ENCODE measurements at places on chromosomes 3 and 15. TPM values are rescaled to one million over a fixed set of nuclear protein-coding genes. Genes with fewer than 3 reads are reported as not detected.

SMAD6 gene
- total RNA-seq, result 16.6 TPM

DISP2 gene
- 2.2 TPM for total RNA-seq

CCDC39 gene
- 0.17 TPM for total RNA-seq

XYLB gene
- total RNA-seq, result 6.1 TPM

SRPRB gene
- total RNA-seq, result 89.0 TPM

ACKR4 gene
- total RNA-seq, result 33.6 TPM

FES gene
- total RNA-seq, result 38.7 TPM

SCAPER gene
- 8.9 TPM for total RNA-seq

CCDC66 gene
- 24.4 TPM for total RNA-seq

PP2D1 gene
- total RNA-seq, result not detected

KCNAB1 gene
- 2.8 TPM for total RNA-seq

AADACL2 gene
- not detected for total RNA-seq

SPCS1 gene
- total RNA-seq, result 60.7 TPM

ONECUT1 gene
- not detected for total RNA-seq

GABPB1 gene
- total RNA-seq, result 36.9 TPM

CGNL1 gene
- total RNA-seq, result 0.29 TPM

CSNK1G1 gene
- 21.0 TPM for total RNA-seq

HTR3E gene
- total RNA-seq, result not detected

GPR15 gene
- total RNA-seq, result not detected

CACNA2D2 gene
- total RNA-seq, result not detected

CCPG1 gene
- 62.7 TPM for total RNA-seq

C2CD4A gene
- not detected for total RNA-seq

PARP15 gene
- total RNA-seq, result 0.87 TPM

GOLGA6L7 gene
- not detected for total RNA-seq

C3orf70 gene
- total RNA-seq, result 0.87 TPM

EPHB1 gene
- under 0.01 TPM for total RNA-seq
